ENCODE measurements at places on chromosomes 7 and 10.
A peak's percentile ranks its signal among the peaks of the same experiment; 100 is the strongest.

DNA sequence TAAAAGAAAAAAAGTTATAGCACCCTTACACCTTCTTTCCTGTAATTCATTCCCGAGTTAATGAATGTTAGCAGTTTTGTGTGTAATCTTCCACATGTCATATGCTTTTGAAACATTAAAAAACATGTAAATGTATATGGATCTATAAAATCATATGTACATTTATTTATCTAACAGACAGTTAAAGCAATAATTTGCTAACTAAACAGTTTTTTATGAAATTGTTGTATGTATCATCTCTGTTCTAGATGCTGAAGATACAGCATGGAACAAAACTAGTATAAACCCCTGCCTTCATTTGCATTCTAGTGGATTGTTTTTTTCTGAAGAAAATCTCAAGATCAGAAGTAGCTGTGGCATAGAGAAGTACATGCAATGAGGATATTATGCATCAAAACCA lies 165.0 kb downstream of the POU6F2 start:
- DNase-seq, result no peak

- DNase-seq, result peak; percentile 73
Measured at GRCh38 chr10:18104223-18104872, 35.9 kb upstream of the CACNB2 start.

- no peak for DNase-seq
Measured at GRCh38 chr10:58764087-58764747, 251.5 kb downstream of the BICC1 start.

DNA sequence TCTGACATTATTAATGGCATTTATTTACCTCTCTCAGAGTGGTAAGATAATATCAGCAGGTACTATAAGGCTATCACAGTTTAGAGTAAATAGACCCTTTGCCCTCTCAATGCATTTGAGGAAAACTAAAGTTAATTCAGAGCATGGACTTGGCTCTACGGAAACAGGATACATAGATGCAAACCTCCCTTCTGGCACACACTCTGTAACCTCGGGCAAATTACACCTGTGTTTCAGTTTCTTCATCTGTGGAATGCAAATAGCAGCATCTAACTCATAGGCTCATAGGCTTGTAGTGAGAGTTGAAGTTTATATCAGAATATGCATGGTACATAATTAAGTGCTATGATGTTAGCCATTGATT lies 5.6 kb downstream of the RAPGEF5 start:
- DNase-seq, result no peak

- DNase-seq, result no peak
Measured at GRCh38 chr7:52863652-52864051, 171.8 kb upstream of the POM121L12 start.

GRCh38 chr10:78981257-78981969 lies 87.4 kb upstream of the ZMIZ1 start:
- DNase-seq, result no peak

- DNase-seq, result peak; percentile 64
Measured at GRCh38 chr10:18689498-18689897, 30.3 kb downstream of the ARL5B start.

DNA sequence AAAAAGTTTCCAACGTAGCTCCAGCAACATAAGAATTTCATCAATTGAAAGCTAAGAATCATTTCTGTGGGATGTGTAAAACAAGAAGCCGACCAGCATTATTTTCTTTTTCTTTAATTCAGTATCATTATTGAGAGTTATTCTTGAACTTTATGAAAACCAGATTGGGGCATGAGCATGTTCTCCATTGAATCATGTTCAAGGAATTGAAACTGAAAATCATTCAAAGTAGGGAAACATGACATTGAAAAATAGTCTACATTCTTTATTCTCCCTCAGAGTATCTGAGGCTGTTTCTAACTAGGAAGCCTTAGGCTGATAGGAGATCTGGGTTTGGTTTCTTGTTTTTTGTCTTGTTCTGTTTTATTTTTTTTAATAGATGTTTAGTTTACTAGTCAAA lies 253.7 kb downstream of the DYNC1I1 start:
- no peak for DNase-seq

GRCh38 chr7:6486438-6487183 lies 38.9 kb upstream of the DAGLB start:
- DNase-seq, result no peak

DNA sequence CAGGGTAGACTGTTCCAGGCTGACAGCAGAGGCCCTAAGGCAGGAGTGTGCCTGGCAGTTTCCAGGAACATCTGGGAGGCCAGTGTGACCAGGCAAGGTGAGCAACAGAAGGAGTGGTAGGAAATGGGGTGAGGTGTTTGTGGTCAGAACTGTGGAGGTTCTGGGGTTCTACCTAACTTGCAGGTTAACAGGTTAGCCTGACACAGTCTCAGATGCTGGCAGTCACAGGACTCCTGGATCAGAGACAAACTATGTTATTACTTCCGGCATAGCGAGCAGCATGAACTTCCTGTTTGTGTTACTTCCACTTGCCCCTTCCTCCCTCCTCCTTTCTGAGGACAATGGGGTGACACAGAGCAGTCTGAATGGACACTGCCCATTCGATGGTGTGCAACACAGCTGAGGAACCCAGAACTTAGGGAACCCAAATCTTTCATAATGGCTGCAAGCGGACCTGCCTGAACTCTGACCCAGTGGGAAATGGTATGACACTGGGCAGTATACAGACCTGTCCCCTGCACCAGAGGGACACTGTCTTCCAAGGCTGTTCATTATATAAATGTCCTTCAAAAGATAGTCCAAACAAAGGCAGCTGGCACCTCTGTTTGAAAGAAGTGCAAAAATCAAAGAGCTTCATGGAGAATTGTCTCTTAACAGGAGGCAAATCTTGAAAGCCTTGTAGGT lies 3.9 kb upstream of the SAR1A start:
- peak; percentile 46 for DNase-seq

DNA sequence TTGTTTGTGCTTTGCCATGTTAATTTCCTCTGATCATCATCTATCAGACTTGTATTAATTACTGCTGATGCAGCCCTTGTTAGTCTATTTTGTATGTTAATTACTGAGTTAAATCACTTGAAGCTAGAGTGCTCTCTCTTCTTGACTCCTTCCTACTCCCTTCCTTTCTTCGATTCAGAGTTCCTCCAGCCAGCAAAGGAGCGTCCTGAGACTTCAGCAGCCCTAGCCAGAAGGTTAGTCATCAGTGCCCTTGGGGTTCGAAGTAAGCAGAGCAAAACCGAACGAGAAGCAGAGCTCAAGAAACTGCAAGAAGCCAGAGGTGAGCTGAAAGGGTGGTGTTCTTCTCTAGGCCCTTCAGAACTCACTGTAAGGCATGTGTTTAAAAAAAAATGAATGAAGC lies 32.1 kb downstream of the LOXL4 start:
- no peak for DNase-seq

GRCh38 chr7:23277359-23277989 lies 21.7 kb upstream of the MALSU1 start:
- DNase-seq, result peak; percentile 92

DNA sequence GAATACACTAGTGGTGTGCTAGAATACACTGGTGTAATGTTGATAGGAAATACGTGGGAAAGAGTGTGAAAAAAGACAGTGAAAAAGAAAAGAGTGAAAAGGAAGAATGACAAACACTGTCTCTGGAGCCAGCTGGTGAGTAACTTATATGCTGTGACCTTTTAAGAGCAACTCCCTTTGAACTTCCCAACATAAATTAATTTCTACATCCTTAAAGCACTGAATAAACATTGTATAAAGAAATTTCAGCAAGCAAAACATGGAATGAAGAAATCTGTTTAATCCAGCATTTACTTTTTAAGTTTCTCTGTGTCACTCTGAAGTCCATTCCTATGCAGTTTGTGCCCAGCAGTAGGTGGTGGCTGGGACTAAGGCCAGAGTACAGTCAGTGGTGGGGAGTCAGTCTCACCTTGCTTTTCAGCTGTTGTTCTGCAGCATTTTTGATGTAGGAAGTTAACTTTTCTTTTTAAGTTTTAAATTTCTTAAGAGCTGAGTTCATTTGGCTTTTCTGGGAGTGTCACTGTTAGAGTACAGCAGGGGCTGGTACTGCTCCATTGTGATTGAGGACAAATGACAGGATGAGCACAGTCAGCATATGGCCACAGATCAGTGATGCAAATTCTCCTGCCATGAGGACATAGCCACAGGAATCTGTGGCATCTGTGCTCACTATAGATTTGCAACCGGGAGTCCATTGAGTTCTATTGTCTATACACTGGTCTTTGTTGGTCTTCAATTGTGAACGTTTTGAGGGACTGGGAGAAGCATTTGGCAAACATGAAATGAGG lies 321.8 kb downstream of the ZNF248 start:
- DNase-seq, result no peak

- DNase-seq, result no peak
Measured at GRCh38 chr10:7580520-7580919, 86.2 kb downstream of the ITIH5 start.

DNA sequence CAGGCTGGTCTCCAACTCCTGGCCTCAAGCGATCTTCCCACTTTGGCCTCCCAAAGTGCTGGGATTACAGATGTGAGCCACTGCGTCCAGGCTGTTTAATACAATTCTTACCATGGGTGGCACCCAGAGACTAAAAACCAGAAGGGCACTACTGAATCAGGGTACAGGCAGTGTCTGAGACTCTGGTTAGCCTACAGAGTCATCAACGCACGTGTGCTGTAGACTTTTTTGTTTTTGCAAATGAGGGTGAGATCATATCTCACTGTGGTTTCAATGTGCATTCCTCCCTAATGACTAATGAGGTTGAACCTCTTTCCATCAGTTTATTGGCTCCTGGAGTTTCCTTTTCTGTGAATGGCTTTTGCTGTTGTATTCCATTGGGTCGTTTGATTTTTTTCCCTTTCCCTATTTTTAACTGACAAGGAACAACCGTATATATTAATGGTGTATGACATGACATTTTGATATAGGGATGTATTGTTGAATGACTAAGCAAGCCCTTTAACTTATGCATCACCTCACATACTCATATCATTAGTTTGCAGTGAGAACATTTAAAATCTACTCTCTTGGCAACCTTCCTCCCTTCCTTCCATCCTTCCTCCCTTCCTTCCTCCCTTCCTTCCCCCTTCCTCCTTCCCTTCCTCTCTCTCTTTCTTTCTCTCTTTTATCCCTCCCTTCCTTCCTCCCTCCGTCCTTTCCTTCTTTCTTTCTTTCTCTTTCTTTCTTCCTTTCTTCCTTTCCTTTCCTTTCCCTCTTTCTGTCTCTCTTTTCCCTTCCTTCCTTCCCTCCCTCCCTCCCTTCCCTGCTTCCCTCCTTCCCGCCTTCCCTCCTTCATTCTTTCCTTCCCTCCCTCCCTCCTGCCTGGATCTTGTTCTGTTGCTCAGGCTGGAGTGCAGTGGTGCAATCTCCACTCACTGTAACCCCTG lies 9.3 kb upstream of the TMEM270 start:
- peak; percentile 88 for DNase-seq

- no peak for DNase-seq
Measured at GRCh38 chr10:100528123-100528886, 1.4 kb downstream of the NDUFB8 start.

- DNase-seq, result no peak
Measured at GRCh38 chr10:131282961-131283360, 28.6 kb downstream of the TCERG1L start.
